ENCODE measurements at places on chromosomes 2 and 18. TPM values are rescaled to one million over a fixed set of nuclear protein-coding genes. Genes with fewer than 3 reads are reported as not detected.

TET3 gene
- polyA plus RNA-seq: 1.3 TPM

SCN9A gene
- 6.1 TPM for polyA plus RNA-seq

DNA sequence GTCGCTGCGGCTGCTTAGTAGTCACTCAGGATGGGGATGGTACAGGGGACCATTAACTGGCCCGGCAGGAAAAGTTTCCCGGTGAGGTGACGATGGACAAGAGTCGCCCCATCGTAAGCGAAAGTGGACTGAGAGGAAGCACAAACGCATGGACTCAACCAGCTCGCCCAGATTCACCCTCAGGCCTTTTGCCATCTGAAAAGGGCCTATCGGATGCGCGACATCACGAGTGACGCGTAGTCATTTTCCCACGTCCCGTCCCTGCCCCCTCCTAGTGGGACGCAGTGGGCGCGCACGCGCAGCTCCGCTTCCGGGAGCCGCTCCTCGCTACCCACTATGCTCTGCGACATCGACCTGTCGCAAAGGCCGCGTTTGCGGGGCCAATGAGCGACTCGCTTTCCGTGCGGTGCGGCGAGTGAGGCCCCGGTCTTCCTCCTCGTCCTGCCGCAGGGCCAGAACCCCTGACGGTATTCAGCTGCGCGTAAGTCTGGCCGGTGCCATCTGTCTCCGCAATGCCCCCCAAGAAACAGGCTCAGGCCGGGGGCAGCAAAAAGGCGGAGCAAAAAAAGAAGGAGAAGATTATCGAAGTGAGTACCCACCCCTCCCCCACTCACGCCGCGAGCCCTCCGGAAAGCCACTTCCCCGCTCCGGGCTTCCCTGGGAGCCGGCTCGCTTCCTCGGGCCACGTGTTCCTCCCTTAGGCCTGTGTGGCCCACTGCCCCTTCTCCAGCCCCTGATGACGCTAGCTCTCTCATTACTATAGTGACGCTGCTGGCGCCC lies at the start of gene ZC3H15:
Gene ZC3H15, plus strand, starts transcription at position 390 of the 780 bp plus-strand sequence. Its CDS starts 123 bp downstream, at position 513.
- DNase-seq: peak; percentile 100

GRCh38 chr18:26971409-26971808 lies 105.9 kb upstream of the AQP4 start:
- DNase-seq: no peak

TTR gene
- polyA plus RNA-seq: not detected
